Esophagus mucosa (tissue), 1 donor: ENCODE measurements at places on chromosomes 3 and 15. TPM values are rescaled to one million over a fixed set of nuclear protein-coding genes. Genes with fewer than 3 reads are reported as not detected.

- peak; percentile 85 for ATAC-seq
These were observed 158.7 kb upstream of the SLCO3A1 start for GRCh38 chr15:91694831-91695210.

DNA sequence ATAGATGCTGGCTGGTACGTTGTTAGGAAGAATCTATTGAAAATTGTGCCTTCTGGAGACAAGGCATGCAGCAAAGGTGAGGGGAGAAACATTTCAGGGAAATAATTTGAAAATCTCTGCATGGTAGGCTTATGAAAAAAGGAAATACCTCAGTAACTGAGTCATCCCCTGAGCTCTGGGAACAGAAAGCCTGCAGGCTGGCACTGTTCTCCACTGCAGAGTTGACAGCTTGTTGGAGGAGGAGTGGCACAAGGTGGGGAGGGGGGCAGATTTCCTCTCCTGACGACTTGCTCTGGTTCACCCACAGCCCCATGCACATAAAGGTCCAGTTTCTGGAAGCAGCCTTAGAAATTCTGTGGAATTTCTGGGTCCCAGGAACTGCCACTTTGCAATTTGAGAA lies 179.4 kb downstream of the ABHD5 start:
- no peak for ATAC-seq

DNA sequence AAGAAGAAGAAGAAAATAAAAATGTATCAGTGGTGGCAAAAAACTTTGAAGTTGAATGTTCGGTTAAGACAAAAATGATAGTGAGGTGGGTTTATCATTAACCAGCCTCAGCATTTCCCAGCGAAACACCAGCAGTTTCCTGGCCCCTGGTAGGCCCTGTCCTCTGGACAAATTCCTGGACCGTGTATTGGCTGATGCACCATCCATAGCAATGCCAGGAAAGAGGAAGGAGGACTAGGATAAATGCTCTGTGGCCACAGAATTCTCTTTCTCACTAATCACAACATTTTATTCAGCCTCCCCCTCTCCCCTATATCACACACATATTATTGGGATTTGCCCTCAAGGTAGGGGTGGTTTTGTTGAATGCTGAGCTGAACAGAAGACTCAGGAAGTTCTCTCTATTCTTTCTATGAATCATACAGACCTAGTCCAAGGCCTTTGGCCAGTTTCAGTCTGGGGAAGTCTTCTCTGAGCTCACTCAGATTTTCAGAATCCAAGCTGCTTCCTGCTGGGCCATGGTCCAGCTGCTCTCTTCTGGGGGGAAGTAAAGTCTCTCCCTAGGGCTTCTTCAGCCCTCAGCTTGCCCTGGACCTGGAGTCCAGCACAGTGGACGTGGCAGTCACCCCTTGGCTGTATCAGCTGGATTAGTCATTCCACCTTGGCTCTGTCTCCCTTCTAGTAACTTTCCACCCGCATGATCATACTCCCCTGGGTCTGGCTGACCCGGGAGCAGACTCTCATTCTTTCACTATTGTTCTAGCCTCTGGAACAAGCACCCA lies 27.6 kb downstream of the SLC28A1 start:
- peak; percentile 62 for ATAC-seq

DNA sequence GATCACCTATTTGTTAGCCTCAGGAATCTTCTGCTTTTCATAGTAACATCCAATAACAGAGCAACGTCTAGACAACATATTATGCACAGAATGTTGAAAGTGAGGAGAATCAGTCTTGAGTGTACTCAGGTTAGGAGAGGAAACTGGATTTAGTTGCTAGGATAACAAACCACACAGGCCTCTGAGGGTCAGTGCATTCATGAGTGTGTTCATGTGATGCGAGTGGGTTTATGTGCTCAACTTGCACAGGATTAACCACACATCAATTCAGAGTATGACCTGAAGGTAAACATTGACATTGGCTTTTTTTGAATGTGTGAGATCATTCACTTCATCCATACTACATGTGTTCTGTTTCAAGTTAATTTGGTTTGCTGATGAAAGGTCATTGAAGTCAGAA lies 287.6 kb downstream of the DIPK2A start:
- no peak for ATAC-seq

DNA sequence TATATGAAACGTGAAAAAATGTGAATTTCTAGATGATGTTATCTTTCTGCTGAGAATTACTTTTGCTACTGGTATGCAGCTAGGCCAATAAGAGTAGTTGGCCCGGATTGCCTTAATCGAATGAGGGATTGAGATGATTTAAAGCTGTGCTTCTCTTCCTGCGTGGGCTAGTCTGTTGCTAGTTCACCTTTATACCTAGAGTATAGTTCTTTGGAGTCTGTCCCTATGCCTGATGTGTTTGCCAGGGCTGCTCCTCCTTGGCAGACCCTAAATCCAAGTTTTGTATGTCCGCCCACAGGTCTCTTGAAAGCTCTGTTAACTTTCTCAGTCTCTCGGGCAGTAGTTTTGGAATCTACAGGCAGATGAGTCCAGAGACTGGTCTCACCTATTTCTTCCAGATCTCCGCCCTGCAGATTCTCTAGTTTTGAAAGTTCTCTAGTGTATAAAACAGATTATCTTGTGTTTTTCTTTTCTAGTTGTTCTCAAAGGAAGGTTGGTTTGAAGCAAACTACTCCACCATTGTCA lies 64.9 kb downstream of the MEF2A start:
- ATAC-seq = no peak

The CFAP20DC gene
- 8.7 TPM for total RNA-seq

- ATAC-seq = no peak
These were observed 210.8 kb upstream of the MRPL3 start for GRCh38 chr3:131713416-131714123.

GRCh38 chr3:61589856-61590255 lies 28.5 kb downstream of the PTPRG start:
- ATAC-seq = peak; percentile 46

DNA sequence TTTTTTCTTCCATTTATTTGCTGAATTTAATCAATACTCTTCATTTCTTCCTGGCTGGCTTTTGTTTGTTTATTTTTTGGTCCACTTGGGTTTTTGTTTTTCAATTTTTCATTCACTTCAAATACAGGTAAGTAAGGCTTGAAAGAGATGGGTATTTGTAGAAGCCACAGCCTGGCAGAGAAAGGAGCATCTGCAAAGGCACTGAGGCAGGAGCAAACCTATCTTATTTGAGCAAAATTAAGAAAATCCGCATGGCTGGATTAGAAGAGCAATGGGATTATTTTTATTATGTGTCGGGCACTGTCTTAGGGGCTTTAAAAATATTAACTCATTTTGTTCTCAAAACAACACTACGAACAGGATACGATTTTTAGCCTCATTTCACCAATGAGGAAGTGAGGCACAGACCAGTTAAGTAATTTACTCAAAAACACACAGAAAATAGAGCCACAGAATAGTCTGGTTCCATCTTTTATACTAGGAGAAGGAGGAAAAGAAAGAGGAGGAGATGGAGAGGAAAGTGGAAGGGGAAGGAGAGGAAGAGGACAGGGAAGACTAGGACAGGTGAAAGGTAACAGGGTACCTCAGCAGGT lies 35.1 kb upstream of the CCDC80 start:
- no peak for ATAC-seq

DNA sequence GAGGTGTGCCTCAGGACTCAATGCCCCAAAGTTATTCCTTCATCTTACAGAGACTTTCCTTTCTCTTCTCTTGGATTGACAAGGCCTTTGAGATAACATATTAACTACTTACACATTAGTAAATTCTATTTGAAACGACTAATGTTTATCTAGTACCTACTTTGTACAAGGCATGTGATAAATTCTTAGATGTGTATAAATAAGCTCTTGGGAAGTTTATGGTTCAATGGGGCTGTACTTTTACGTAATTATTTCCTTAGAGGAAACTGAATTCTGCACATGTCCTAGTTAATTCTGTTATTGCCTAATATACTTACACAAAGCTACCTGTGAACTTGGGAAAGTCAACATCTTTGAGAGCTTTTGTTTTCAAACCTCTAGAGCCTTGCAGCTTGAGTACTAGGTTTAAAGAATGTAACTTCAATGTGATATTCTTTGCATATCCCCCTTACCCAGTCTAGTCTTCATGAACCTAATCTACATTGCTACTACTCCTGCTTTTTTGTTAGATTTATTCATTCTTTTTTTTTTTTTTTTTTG lies 58.5 kb upstream of the RAP2B start:
- ATAC-seq = peak; percentile 32

GRCh38 chr3:156628836-156629618 lies 45.4 kb upstream of the TIPARP start:
- no peak for ATAC-seq

GRCh38 chr3:46100812-46101211 lies 73.5 kb upstream of the XCR1 start:
- ATAC-seq = no peak

DNA sequence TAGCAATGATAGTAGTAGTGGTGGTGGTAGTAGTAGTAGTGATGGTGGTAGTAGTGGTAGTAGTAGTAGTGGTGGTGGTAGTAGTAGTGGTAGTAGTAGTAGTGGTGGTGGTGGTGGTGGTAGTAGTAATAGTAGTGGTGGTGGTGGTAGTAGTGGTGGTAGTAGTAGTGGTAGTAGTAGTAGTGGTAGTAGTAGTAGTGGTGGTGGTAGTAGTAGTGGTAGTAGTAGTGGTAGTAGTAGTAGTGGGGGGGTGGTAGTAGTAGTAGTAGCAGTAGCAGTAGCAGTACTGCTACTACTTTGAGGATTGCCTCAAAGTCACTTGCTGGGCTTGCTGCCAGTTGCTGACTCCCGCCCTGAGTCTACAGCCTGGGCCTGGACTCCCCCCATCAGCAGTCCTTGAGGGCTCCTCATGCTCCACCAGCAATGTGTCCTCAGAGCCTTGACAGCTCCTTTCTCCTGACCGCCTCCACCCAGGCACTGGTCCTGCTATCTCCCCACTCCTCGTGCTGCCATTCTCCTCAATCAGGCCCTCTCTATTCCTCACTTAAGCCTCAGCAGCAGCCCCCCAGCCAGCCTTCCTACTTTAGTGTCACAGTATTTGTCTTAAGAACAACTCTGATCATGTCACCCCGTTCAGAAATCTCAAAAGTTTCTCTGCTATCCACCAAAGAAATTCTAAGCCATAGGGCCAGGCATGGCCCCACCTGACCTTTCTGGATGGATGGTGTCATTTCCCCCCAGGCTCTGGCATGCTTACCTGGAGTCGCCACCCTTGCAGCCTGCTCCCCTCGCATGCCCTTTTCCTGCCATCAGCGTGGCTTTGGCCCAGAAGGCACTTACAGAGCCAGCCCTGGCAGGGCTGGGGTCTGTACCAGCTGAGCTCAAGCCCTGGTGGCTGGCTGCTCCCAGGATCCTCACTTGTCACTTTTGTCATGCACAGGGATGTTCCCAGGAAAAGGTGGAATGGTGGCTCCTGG lies 45.6 kb downstream of the DLEC1 start:
- ATAC-seq = peak; percentile 63

GRCh38 chr15:99485153-99485961 lies 80.4 kb upstream of the MEF2A start:
- ATAC-seq = no peak
